C1 segment of cervical spinal cord (tissue), 14 donors: ENCODE measurements at places on chromosomes 4 and X.

- no peak for DNase-seq
Observed at GRCh38 chr4:9901257-9901656, 119.8 kb downstream of the DRD5 start.

- no peak for DNase-seq
Observed at GRCh38 chr4:120491481-120491880, 424.8 kb upstream of the MAD2L1 start.

GRCh38 chr4:187480146-187481145 is 515.1 kb upstream of the ZFP42 start:
- no peak for DNase-seq

- DNase-seq: peak; percentile 83
Observed at GRCh38 chr4:98566361-98567008, 91.9 kb downstream of the TSPAN5 start.

GRCh38 chr4:7168106-7168505 is 24.2 kb upstream of the SORCS2 start:
- DNase-seq: no peak

DNA sequence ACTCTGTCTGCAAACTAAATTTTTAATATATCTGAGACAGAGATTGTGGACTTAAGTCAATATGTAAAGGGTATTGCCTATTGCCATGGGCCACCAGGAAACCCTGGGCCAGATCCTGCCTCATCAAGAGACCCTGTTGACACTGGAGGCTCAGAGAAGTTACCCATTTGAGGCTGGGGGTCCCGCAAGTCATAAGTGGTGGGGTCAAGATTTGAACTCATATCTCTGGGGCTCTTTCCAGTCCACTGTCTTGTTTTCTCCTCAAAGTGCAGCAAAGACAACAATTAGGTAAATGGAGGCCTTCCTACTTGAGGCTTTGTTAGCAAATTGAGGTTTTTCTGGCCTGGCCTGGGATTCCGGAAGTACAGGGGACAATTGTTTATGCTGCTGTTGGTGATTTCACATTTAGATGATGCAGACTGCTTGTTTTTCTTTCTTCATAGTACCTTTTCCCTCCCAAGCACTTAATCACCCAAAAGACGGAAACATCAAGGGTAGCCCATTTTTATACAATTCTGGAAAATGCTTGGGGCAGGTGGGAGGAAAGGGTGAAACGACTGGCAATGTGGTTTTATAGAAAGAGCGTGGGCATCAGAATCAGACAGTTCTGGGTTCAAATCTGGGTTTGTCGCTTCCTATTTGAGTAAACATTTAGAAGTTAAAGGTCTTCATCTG is 160.0 kb downstream of the SMIM20 start:
- DNase-seq: no peak

DNA sequence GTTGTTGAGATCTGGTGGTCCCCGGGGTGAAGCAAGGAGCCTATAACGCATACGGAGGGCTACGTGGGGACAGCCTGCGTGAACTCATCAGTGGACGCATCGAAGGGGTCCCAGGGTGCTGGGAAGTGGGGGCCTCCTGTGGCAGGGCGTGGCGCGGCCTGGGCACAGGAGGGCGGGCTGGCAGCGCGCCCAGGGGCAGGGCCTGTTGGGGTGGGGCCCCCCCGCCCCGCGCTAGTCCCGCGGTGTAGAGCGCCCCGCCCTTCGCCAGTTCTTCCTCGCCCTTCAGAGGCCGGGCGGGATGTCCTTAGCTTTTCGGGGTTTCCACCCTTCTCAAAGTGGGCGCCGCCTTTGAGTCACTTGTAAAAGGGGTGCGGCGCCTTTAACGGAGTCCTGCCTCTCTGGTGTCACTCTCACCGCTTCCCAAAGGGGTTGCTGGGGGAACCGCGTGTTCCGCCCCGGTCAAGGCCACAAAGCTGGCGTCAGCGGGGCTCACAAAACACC is 632 bp downstream of the PLP2 start:
- DNase-seq: peak; percentile 16
